Bronchial epithelial cell (primary cell): ENCODE measurements at places on chromosomes 5 and 9. TPM values are rescaled to one million over a fixed set of nuclear protein-coding genes. Genes with fewer than 3 reads are reported as not detected.

The SHC3 gene
- under 0.01 and 0.26 TPM in 2 replicates for total RNA-seq

The GDNF gene
- under 0.01 TPM in 1 of 2 replicates, not detected in the other for total RNA-seq

The ISL1 gene
- 1.8 and 6.1 TPM in 2 replicates for total RNA-seq

The ZNF658 gene
- total RNA-seq = 5.3 and 5.9 TPM in 2 replicates

The ZFP2 gene
- total RNA-seq = 0.53 and 0.90 TPM in 2 replicates

The GPR150 gene
- total RNA-seq = 0.26 TPM in 2 replicates

The NKD2 gene
- total RNA-seq = 0.26 and 0.51 TPM in 2 replicates

The PCDHGB3 gene
- total RNA-seq = under 0.01 and 0.77 TPM in 2 replicates

GRCh38 chr9:88923653-88924288, 67.5 kb upstream of the S1PR3 start:
- no peak for DNase-seq

- peak; percentile 59 for DNase-seq
Observed at GRCh38 chr9:104068546-104068945, 25.6 kb upstream of the SMC2 start.

DNA sequence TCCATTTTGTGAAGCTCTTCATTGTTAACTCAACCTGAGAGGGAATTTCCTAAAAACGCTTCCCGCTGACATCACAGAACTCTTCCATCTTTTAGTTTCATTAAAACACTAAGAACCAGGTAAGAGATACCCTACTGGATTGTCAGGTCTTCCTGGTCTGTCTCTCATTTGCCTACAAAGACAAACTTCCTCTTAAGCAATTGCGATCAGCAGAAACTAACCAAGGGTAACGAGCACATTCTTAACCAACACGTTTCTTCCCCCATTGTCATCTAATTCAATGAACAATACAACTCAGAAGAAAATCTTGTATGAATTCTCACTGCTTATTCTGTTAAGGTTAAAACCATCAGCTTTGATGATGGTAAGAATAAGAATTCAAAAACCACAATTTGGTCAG, 6.6 kb downstream of the FBXW11 start:
- peak; percentile 58 for DNase-seq

DNA sequence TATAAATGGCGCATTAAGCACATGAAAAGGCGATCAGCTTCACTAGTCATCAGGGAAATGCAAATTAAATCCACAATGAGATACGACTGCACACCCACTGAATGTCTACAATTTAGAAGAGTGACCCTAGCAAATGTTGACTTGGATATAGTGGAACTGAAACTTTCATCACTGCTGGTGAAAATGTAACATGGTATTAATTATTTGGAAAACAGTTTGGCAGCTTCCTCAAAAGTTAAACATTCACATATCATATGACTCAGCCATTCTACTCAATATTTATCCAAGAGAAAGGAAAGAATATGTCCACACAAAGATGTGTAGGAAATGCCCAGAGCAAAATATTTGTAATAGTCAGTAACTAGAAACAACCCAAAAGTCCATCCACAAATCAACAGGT, 146.5 kb downstream of the LPAR1 start:
- peak; percentile 50 for DNase-seq

- no peak for DNase-seq
Observed at GRCh38 chr5:165410476-165410875, 1905.1 kb downstream of the MAT2B start.

GRCh38 chr9:134838651-134839454, 41.8 kb upstream of the FCN2 start:
- no peak for DNase-seq

GRCh38 chr5:152305525-152305924, 99.6 kb downstream of the NMUR2 start:
- no peak for DNase-seq

DNA sequence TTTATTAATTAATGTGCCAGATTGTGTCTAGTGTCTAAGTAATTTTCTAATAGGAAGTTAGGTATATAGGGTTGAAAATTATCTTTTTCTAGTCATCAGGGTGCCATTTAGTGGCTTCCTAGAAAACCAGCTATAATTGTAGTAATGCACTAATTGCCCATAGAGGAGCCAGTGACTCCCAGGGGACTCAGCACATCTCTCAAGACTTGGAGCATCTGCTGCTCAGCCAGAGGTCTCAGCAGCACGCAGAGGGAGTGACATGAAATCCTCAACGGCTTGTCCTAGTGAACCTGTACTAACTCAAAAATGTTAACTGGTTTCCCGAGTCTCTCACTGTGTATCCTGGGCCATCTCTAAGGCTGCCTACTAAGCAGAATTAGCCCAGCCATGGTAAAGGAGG, 78.2 kb upstream of the MAN2A1 start:
- DNase-seq = no peak

DNA sequence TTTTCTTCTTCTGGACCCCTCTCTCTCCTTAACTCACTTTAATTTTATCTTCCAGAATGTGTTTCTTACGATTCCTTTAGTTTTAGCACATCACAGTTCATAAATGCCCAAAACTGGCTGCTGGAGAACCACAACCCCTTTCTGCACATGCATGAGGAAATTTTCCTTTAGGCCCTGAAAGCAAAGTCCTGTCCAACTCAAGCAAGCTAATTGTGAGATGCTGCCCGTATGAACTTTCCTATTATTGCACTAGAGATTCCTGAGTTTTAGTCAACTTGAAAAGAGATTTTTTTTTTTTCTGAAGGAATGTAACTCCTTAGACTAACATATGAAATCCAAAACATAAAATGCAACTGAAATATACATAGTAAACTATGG, 52.1 kb upstream of the DAB2 start:
- DNase-seq = no peak

- DNase-seq = no peak
Observed at GRCh38 chr5:143781993-143782520, 29.9 kb upstream of the HMHB1 start.

- no peak for DNase-seq
Observed at GRCh38 chr9:137820161-137820855, 57.3 kb upstream of the CACNA1B start.

DNA sequence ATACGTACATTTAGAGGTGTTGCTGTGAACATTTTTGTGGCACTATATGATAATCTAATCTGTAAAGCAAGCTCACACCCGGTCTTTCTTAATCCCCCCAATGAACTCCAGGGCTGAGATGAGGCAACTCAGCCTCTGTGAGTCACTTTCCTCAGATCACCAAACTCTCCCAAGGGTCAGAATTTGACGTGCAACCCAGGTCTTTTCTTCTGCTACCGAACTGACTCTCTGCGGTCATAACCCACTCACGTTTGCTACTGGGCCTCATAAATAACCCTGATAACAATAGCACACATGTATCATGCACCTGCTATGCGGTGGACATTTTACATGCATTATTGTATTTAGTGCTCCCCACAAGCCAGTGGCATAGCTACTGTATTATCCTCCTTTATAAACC, 153.1 kb downstream of the DROSHA start:
- peak; percentile 16 for DNase-seq

DNA sequence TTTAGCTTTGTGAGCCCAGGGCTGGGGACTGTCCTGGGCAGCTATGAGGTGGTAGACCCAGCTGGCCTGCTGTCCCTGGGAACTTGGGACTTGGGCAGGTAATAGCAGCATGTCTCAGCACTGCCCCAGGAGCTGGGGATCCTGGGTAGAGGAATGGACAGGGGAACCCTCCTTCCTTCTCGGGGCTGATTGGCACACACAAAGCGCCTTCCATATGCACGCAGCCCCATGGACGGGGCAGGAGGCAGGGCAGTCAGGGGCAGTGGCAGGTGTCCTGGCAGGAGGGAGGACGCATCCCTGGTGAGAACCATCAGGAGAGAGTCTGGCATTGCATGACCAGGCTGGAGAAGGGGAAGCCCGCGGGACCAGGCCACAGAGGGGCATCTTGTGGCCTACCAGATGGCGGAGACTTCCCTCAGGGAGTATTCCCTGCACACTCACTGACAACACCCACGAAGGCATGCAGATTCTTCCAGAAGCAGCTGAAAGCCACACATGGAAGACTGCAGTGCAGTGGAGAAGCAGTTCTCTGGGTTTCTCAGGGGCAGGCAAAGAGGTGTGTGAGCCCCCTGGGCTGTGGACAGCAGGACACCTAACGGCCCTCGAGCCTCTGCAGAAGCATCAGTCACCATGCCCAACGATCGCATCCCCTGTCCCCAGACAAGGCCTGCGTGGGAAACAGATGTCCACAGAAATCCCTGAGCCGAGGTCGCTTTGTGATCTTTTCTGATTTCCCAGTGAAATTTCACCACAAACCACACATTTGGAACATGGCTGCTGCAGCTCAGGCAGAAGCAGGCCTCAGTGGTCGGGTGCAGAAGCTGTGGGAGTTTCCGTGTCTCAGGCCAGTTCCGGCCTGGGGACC, 7.0 kb upstream of the NKD2 start:
- DNase-seq = no peak

GRCh38 chr5:91538179-91538578, 155.1 kb upstream of the ARRDC3 start:
- peak; percentile 21 for DNase-seq

GRCh38 chr5:107783551-107783950, 112.8 kb upstream of the EFNA5 start:
- DNase-seq = no peak
